Anterior cingulate cortex (tissue), 58 donors: ENCODE measurements at places on chromosomes 5 and 9.

DNA sequence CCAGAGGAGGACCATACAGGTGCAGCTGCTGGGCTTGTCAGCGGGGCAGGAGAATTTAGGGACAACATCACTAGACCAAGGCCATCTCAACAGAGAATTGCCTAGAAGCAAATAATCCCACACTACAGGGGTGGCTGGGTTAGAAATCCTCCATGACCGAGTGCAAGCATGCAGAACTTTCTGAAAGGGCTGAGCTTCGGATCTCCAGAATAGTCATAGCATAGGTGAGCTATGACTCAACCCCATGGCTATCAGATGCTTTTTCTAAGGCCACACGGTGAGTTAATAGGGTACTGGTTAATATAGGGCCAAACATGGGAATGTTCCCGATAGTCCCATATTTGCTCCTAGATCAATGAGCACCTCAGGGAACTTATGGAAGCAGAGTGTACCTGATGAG lies 4.2 kb downstream of the KCNIP1 start:
- no peak for DNase-seq

DNA sequence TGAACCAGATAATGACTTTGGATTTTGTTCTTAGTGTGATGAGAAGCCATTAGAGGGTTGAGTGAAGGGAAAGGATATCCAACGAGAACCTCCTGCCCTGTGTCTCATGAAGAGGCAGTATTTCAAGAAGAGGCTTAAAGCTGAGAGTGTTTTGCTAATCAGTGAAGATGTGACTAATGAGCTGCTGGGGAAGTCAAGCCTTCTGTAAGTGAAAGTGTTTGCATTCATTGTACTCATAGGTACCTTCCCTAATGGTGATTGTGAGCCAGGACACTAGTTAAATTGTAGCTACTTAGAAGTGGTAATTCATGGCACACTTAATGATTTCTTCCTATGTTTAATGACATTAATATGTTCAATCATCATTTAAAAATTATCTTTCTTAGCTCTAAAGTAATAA lies 23.7 kb downstream of the PIP5K1B start:
- no peak for DNase-seq

DNA sequence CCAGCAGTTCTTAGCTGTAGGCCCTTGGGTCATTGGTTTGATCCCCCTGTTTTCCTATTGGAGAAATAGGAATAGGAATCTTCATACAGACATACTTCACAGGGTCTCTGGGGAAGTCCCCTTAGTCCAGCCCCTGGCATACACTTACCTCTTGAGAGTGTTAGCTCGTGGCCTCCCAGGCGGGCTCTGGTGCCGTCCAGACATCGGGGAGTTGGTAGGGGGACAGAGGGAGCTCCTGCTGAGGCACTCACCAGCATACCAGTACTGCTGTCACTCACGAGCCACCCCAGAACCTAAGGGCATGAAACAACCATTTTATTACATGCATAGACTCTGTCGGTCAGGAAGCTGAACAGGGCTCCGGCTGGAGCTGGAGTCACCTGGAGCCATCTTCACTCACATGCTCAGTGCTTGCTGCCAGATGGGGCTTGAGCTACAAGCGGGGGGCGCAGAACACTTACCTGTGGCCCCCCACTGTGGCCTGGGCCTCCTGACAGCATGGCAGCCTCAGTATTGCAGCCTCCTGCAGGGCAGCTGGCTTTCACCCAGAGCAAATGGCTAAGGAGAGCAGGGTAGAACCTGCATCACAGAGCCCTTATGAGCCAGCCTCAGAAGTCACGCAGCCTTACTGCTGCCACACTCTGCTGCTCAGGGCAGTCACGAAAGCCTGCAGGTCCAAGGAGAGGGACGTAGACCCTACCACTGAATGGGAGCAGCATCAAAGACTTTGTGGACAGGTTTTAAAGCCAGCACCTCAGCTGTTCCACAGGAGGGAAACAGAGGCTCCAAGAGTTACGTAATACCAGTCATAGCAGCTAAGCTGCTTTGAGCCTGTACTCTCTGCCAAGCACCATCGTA lies 58.3 kb upstream of the ANGPTL2 start:
- no peak for DNase-seq

- DNase-seq, result no peak
These were observed 8.0 kb downstream of the PDLIM4 start for GRCh38 chr5:132265336-132266030.

- DNase-seq, result no peak
These were observed 152.2 kb downstream of the PAX5 start for GRCh38 chr9:36881743-36882441.

- no peak for DNase-seq
These were observed 3.7 kb downstream of the SLC31A2 start for GRCh38 chr9:113154471-113154870.

GRCh38 chr9:124454791-124455443 lies 4.7 kb downstream of the ADGRD2 start:
- DNase-seq, result no peak

DNA sequence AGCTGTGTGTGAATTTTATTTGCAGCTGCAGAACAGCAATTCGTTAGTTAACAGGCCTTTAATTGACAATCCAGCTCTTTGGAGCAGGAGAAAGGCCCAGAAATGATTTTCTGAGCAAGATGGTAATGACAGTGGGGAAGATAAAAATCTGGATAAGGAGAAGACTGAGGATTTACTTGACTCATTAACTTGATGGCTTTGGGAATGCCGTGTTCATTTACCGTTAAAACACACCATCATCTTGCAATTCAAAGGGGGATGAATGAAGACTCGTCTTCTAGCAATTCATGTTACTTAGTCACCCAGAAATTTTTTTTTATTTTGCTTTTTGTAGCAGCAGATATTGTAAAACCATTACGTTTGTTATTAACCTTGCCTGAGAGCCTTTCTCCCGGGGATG lies 52.0 kb downstream of the PTTG1 start:
- no peak for DNase-seq

GRCh38 chr5:157710882-157711281 lies 20.3 kb upstream of the THG1L start:
- no peak for DNase-seq

DNA sequence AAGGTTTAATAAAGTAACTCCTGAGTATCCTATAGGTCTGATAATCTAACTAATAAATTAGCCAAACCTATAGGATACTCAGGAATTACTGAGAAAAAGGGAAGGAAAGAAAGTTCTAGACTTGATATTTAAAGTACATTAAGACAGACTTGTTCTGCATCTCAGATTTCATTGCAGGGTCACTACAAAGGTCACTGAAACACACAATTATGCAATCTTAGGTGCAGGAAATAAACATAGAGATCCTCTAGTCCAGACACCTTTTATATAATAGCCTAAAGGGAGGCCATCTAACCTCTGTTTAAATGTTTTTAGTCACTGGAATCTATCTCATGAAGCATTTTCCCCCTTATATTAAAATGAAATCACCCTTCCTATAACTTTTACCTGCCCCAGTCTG lies 1215.7 kb downstream of the MAT2B start:
- DNase-seq, result no peak

GRCh38 chr9:21266733-21267484 lies 27.1 kb upstream of the IFNA14 start:
- DNase-seq, result no peak
